ENCODE measurements at places on chromosomes 7 and 10.

DNA sequence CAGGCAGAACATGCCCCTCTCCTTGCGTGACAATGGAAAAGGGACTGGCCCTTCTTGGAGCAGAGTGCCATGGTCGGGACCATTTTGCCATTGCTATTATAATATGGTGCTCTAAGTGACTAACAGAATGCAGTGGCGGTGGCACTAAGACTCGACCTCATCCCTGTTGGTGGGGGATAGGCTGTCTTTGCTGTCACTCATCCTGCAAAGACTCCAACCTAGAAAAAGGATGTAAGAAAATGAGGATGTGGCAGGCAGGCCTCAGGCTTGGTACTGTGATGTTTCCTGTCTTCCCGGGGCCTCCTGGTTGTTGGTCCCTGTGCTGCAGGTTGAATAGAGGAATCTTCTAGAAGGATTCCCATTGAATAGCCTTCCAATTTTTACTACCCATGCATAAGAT lies 18.6 kb downstream of the BLNK start:
- no peak for DNase-seq

GRCh38 chr7:80468931-80469714 lies 42.7 kb downstream of the GNAT3 start:
- DNase-seq, result no peak

DNA sequence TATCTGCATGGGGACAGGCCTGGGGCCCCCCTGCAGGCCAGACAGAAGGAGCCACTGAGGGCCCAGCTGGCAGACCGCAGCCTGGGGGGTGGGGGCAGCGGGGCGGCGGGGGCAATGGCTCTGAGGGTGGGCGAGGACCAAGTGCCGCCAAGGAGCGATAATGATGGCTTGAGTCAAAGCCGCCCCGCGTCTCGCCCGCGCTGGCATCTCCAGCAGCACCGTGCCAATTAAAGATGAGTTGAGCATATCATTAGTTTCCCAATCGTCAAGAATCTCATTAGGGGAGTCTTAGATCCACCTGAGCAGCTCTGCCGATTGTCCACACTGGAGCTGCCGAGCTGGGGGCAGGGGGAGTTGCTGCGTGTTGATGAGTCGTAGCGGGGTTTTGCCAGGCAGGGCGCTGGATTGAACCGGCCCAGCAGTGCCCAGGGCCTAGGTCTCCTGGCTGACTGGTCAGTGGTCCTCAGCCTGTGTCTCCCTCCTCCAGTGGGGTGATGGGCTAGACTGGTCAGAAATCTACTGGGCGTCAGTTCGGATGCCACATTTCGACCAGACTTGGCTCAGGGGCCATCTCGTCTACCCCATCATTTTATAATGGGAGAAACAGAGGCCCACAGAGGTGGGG lies 41.0 kb upstream of the PSMG3 start:
- DNase-seq, result no peak

DNA sequence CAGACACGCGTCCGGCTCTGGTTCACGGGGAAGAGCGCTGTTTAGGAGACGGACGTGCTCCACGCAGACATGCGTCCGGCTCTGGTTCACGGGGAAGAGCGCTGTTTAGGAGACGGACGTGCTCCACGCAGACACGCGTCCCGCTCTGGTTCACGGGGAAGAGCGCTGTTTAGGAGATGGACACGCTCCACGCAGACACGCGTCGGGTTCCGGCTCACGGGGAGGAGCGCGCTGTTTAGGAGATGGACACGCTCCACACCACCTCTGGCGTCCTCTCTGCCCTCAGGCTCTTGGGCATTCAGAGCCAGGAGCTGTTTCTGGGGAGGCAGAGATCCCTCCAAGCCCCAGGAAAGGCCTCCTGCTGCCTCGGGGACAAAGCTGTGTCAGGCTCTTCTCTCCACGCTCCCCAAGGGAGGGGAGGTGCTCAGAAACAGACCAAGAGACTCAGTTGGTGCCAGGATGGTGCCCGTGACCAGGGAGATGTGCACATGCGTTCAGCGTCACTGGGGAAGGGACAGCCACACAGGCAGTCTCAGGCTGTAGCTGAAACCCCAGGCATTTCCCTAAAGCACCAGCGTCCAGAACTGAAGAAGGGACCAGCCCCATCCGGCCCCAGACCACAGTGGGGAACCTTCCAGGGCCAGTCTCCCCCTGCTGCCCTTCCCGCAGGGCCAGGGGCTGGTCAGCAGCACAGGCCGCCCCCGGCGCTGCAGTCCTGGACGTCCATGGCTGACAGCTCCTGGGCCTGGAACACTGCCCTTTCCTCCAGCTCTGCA lies 175.6 kb downstream of the ELFN1 start:
- DNase-seq, result no peak

DNA sequence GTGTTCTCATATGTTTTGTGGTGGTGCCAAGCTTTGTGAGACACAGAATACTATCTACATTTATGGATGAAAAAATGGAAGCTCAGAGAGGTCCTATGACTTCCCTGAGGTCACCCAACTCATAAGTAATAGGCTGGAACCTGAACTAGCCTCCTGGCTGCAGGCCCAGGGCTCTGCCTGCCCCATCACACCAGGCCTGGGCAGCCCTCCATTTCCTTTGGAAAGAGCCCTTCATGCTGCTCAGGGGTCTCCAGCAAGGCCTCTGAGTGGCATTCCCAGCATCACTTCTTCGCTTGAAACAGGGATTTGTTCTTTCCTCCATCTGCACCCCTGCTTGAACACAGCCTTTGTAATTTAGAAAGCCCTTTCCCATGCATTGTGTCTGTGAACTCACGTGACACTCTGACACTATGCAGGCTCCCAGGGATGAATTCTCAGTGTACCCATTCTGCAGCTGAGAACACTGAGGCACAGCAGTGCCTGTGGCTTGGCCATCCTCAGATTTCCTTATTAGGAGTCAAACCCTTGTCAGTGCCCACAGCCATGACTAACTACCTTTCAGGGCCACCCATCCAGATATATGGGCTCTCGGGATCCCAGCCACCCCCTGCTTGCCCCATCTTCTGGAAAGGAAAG lies 127.8 kb upstream of the PPIF start:
- DNase-seq, result no peak

DNA sequence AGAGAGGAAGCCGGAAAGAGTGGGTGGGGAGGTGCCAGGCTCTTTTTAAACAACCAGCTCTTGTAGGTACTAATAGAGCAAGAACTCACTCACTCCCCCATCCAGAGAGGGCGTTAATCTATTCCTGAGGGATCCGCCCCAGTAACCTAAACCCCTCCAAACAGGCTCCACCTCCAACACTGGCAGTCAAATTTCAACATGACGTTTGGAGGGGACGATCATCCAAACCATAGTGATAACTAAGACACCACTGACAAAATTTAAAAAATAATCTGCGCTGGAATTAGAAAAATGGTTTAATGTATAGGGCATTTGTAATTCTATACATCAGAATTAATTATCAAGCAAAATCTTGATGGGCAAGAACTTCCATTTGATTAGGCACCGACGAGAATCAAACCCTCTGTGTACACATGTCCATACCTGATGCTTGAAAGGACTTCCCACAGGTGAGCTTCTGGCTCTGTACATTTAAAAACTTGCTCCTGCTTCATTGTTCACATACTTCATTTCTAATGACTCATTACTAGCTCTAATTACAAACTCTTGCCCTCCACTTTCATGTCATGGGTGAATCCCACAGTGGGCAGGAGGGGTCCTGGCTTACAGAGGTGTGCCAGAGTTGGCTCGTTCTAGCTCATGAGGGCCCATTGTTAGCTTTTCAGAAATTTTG lies 20.6 kb upstream of the KDM7A start:
- no peak for DNase-seq

DNA sequence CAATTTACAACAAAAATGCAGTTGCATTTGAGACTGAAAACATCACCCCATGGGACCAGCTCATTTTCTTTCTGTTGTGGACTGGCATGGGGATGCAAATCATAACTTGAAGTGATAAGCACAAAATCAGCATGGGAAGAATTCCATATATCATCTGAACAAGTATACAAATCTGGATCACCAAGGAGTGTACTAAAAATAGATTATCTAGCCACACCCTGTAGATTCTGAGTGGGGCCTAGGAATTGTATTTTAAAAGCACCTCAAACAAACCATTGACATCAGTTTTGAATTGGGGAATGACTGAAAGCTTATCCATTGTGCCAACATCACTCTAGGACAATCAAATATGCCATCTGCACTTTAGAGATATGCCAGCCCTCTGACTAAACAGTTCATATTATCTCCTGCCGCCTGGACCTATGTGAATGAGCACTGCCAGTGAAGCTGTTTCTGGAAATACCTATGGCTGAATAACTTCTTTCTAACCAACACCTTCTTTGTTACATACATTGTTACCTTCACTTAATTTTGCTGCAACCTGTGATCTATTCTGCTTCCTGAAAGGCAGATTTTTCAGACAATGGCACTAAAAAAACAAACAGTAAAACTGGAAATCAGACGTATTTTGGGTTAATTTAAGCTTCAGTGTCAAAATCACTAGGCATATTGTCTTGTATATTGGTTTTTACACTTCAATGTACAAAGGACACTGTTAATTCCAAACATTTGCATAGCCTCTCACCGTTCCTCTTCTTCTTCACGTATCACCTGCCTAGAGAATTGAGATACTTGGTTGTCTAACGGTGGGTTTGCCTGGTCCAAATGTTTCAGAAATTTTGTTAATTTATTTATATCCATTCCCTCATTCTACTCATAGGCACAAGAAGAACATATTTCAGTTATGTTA lies 42.4 kb upstream of the HGF start:
- DNase-seq, result no peak

GRCh38 chr7:45923290-45923689 lies 2.2 kb upstream of the IGFBP3 start:
- peak; percentile 78 for DNase-seq

GRCh38 chr7:134515569-134516468 lies 11.5 kb upstream of the AKR1B10 start:
- DNase-seq, result peak; percentile 79

DNA sequence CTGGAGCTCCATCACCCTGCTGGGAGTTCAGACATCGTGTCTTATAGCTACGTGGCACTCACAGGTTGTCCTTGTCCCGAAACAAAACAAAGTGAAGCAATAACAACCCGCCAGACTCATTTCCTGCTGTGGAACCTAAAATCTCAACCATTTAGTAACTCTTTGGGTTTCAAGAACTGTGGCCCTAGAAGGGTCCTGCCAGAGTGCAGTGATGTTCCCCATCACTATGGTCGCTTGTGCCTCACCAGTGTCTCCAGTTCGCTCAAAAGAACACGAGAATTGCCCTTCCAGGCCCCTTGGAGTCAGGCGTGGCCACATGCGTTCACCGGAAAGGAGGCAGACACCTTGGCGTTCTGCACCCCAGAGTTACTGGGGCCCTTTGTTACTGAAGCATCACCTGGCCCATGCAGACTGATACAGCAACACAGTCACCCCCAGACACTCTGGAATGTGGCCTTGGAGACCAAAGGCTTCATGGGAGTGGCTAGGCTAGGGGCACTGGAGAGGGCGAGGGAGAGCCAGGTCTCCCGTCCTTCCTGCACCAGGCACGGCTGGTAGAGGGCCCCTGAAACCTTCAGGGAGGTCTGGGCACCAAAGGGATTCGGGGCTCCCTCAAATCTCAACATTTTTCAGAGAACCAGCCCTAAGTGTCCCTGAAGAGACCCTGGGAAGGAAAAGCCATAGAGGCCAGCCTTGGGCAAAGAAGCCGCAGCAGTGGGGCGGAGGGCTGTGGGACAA lies 908 bp downstream of the CRYGN start:
- no peak for DNase-seq

Data from GM03348 (cell line).